ENCODE measurements at places on chromosomes 11 and 22. TPM values are rescaled to one million over a fixed set of nuclear protein-coding genes. Genes with fewer than 3 reads are reported as not detected.

Gene CDC42EP2
- total RNA-seq: 3.4 TPM

Gene SCUBE1
- total RNA-seq: not detected

Gene ASCL2
- total RNA-seq: 0.23 TPM

- H3K4me1 ChIP-seq: no peaks in the 10 kb centered on the region
- DNase-seq: no peak
- H3K27me3 ChIP-seq: no peaks in the 10 kb centered on the region
- no peak overlapping the region for H3K4me3 ChIP-seq
- H3K36me3 ChIP-seq: no peaks in the 10 kb centered on the region
Observed at GRCh38 chr11:7449841-7450214, 35.5 kb upstream of the OLFML1 start.

- no peaks in the 10 kb centered on the region for H3K36me3 ChIP-seq
- H3K27me3 ChIP-seq: no peaks in the 10 kb centered on the region
- no peak for DNase-seq
Observed at GRCh38 chr11:94018721-94019120, 2.4 kb upstream of the HEPHL1 start.

GRCh38 chr11:74257959-74258553, 53.4 kb downstream of the P4HA3 start:
- H3K4me1 ChIP-seq: no peaks in the 10 kb centered on the region
- DNase-seq: no peak
- H3K27ac ChIP-seq: no peak overlapping the region
- peaks cover 26% of the 10 kb centered on the region for H3K36me3 ChIP-seq
- H3K4me3 ChIP-seq: no peak overlapping the region

- no peaks in the 10 kb centered on the region for H3K27me3 ChIP-seq
- DNase-seq: no peak
- no peak overlapping the region for H3K4me3 ChIP-seq
- H3K27ac ChIP-seq: no peak overlapping the region
- no peaks in the 10 kb centered on the region for H3K4me1 ChIP-seq
Observed at GRCh38 chr22:47161631-47162030, 399.2 kb downstream of the TBC1D22A start.

GRCh38 chr22:30094804-30095203, 14.5 kb downstream of the HORMAD2 start:
- peaks cover 33% of the 10 kb centered on the region for H3K36me3 ChIP-seq
- H3K4me1 ChIP-seq: peaks cover 25% of the 10 kb centered on the region
- no peak overlapping the region for H3K27ac ChIP-seq
- no peaks in the 10 kb centered on the region for H3K27me3 ChIP-seq
- DNase-seq: no peak

Gene NPAS4
- 0.09 TPM for total RNA-seq

- no peaks in the 10 kb centered on the region for H3K36me3 ChIP-seq
- H3K4me1 ChIP-seq: no peaks in the 10 kb centered on the region
- H3K4me3 ChIP-seq: no peak overlapping the region
- H3K27me3 ChIP-seq: peaks cover 5% of the 10 kb centered on the region
- no peak overlapping the region for H3K27ac ChIP-seq
Observed at GRCh38 chr11:35853971-35854370, 89.9 kb upstream of the LDLRAD3 start.

Gene ARHGAP8
- total RNA-seq: 0.30 TPM

- H3K4me1 ChIP-seq: no peaks in the 10 kb centered on the region
- H3K4me3 ChIP-seq: no peak overlapping the region
- H3K27ac ChIP-seq: no peak overlapping the region
- DNase-seq: no peak
- no peaks in the 10 kb centered on the region for H3K27me3 ChIP-seq
Observed at GRCh38 chr22:27962268-27963044, 43.4 kb upstream of the PITPNB start.

DNA sequence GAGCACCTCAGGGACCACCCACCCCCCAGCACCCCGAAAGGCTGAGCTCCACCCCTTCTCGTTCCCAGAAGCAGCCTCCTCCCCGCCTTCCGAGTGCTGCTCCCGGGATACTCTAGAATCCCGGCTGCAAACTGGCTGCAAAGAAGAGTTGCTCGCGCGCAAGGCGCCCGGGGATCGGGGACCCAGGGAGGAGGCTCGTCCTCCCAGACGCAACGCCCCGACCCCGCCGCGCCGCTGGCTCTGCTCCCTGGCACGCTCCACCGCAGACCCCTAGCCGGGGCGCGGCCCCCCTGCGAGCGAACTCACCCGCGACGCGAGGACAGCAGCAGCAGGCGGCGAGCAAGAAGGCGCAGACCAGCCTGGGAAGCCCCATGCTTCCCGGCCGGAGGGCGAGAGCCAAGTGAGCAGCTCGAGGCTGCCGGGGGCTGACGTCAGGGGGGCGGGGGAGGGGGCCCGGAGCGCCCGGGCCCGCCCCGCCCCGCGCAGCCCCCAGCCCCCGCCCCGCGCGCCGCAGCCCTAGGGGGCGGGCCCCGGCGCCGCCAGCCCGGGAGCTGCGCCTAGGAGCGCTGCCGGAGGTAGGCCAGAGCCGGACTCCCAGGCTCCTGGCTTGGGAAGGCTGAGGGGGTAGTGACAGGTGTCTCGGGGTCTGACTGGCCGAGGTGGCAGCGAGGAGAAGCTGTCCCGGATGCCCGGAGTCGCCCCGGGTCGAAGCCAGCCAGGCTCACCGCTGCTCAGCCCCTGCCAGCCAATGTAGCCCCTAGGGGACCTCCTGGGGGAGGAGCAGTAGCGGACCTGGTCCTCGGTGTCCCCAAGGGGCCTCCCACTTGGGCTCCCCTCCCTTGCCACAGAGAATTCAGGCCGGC, at the start of gene MCAM:
Gene MCAM, minus strand, starts transcription at position 402 of the 863 bp plus-strand sequence. Its CDS starts 29 bp downstream, at position 373.
- peak within 1 kb of the TSS; percentile 56 for H3K4me3 ChIP-seq
- H3K4me1 ChIP-seq: peaks cover 7% of the 10 kb centered on the region
- no peak within 1 kb of the TSS for H3K27ac ChIP-seq
- no peak for DNase-seq

DNA sequence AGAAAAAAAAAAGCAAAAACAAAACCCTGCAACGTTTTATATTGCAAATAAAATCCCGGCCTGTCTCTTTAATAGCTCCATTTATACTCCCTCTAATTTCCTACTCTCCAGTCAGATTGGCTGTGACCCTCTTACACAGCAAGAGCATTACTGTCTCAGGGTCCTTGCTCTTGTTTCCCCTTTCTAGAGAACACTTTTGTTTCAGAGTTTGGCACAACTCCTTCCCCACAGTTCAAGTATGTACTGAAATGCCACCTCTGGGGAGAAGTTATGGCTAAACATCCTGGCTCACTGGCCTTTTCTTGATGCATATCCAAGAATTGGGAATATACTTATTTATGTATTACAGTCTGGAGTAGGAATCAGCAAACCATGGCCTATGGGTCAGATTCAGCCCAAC, 2.6 kb downstream of the CASP12 start:
- H3K27ac ChIP-seq: no peak overlapping the region
- no peak for DNase-seq
- no peak overlapping the region for H3K4me3 ChIP-seq
- no peaks in the 10 kb centered on the region for H3K36me3 ChIP-seq

DNA sequence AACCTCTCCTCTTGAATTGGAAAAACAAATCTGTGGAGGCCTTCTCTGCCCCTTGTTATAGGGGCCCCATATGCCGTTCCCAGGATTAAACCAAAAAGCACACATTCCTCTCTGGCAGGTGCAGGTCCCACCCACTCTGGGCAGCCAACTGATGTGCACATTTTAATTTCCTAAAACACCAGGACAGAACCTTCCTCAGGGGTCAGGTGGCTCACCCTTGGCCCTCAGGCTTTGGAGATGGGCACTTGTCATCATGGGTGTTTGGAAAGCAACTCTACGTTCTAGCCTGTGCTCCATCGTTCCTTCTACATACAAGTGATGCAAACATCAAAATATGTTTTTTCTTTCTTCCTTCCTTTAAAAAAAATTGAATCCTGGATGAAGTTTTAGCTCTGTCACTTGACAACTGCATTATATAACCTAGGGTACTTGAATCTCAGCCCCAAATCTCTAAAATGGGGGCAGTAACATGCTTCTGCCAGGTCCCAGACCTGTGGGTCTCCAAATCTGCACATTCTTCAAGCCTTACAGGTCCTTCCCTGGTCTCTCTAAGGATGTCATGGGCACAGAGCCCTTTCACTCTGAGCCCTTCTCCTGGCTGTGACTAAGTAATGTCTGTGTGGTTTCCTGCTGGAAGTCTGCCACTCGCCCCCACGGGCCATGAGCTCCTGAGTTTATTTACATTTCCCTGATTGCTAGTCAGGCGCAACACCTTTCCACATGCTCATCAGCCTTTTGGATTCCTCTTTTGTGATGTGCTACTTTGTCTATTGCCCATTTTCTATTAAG, 43.8 kb downstream of the KCNQ1OT1 start:
- no peaks in the 10 kb centered on the region for H3K4me1 ChIP-seq
- H3K27me3 ChIP-seq: no peaks in the 10 kb centered on the region
- H3K4me3 ChIP-seq: no peak overlapping the region
- no peak overlapping the region for H3K27ac ChIP-seq

GRCh38 chr11:75548595-75549272, 13.3 kb upstream of the SERPINH1 start:
- H3K4me1 ChIP-seq: no peaks in the 10 kb centered on the region
- peaks cover 7% of the 10 kb centered on the region for H3K27me3 ChIP-seq
- no peak overlapping the region for H3K27ac ChIP-seq
- H3K4me3 ChIP-seq: no peak overlapping the region
- H3K36me3 ChIP-seq: no peaks in the 10 kb centered on the region

Data from activated T-helper 2 cell treated with anti-CD3 and anti-CD28 coated beads, Interferon-gamma antibody, Interleukin-2, Interleukin-4, amounts not matched to agents 10 μg/mL and 5 μg/mL and 100 μg/mL, durations not matched to agents 14 hours and 24 hours and 36 hours (primary cell).